ELF-1 (cell line): ENCODE measurements at places on chromosomes 12 and 14.

DNA sequence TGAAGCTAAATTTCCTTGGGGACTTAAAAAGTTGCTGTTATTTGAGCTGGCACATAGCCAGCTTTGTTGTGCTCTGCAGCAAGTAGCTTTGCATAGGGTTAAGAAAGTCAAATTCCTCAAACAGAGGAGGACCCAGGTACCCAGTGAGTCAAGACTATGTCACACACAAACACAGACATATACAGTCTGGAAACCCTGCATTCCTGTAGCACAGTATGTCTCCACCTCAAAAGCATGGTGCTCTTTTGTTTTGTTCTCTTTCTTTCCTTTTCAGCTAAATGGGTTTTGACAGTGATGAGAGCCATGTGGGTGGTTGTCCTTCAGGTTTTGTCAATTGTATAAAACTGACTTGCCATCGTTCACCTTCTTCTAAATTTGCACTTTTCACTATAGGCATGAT lies 179.6 kb upstream of the DIO2 start:
- peak; percentile 79 for DNase-seq

DNA sequence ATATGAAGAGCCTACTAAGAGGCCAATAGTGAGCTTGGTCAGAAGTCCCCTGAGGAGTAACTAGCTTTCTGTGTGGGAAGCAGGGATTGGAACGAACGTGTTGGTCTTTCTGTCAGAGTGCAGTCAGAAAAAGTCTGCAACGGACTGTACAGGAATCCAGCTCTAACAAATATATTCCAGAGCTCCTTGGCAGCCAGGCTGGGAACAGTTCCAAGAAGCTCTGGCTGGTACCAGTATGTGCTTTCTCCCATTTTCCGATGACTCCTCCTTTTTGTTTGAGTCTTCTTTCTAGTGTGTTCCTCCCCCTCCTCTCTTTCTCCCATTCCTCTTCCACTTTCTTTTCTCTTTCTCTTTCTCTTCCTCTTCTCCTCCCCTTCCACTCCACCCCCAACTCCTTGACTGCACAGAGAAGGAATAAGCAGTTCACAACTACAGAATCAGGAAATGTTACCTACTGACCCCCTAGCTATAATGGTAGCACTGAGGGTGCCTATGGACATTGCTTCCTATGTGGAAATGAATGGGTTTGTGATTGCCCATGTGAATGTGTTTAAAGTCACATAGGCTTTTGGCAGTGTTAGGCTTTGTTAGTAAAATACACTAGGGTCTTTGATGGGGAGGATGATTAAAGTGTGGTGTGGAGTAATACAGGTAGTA lies 59.9 kb downstream of the TTLL5 start:
- DNase-seq: no peak

- DNase-seq: peak; percentile 1
These were observed 1037.8 kb downstream of the TMEM121 start for GRCh38 chr14:106564058-106564643.

- no peak for DNase-seq
These were observed 118.3 kb downstream of the VRK1 start for GRCh38 chr14:96915478-96915877.
